ENCODE measurements at places on chromosomes 2 and 18. TPM values are rescaled to one million over a fixed set of nuclear protein-coding genes. Genes with fewer than 3 reads are reported as not detected.

Gene TTL
- total RNA-seq = 24.7 TPM

Gene DTYMK
- 54.5 TPM for total RNA-seq

Gene GYPC
- 2.8 TPM for total RNA-seq

Gene UGT1A8
- total RNA-seq = 0.37 TPM

Gene LONRF2
- not detected for total RNA-seq

Gene LMAN2L
- 12.8 TPM for total RNA-seq

Gene ITGB6
- 58.6 TPM for total RNA-seq

Gene DUSP11
- total RNA-seq = 44.3 TPM

Gene NDC80
- 13.9 TPM for total RNA-seq

Gene INHBB
- not detected for total RNA-seq

Gene MAPK4
- total RNA-seq = not detected

Gene DUSP19
- 0.98 TPM for total RNA-seq

Gene G6PC2
- total RNA-seq = not detected

Gene RIOK3
- 47.0 TPM for total RNA-seq

Gene MC2R
- not detected for total RNA-seq

Gene ALK
- total RNA-seq = not detected

Gene SERPINB4
- total RNA-seq = 5.0 TPM

Gene MAL
- 6.1 TPM for total RNA-seq

Gene PKDCC
- 0.78 TPM for total RNA-seq

Gene MPP4
- total RNA-seq = 0.35 TPM

Gene TNFAIP6
- total RNA-seq = not detected

Gene PRKAG3
- total RNA-seq = not detected

Gene SLC9A2
- total RNA-seq = 0.07 TPM

Gene AQP12B
- not detected for total RNA-seq

Gene ABCB11
- 0.28 TPM for total RNA-seq

Gene PSMG2
- 72.8 TPM for total RNA-seq

Gene POTEJ
- total RNA-seq = not detected

Gene GREB1L
- total RNA-seq = 1.5 TPM

Gene HOXD13
- not detected for total RNA-seq

Gene RASGRP3
- 0.19 TPM for total RNA-seq
